ENCODE measurements at places on chromosomes 1 and 21.

- DNase-seq: no peak
Observed at GRCh38 chr1:39438042-39438441, 53.4 kb upstream of the BMP8A start.

DNA sequence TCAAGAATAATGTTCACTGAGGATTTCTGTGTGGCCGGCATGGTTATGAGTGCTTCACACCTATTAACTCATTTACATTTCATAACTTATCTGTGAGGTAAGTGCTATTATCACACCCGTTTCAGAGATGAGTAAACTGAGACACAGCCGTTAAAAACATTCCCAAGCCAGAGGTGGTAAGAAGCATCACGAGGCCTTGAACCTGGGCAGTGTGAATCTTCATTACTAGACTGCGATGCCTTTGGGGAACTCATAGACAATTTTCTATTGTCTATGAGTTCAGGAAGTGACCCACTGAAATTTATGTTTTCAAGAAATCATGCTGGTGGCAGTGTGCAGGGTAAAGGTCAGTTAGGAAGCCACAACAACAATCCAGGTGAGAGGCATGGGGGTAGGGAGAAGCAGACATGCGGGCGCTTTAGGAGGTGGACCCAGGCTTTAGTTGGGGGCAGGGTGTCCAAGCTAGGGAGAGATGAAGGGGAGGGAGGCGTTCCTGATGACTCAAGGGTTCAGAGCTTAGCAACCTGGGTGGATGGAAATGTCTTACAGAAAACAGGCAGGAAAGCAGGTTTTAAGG, 14.5 kb downstream of the GNG12 start:
- no peak for DNase-seq

DNA sequence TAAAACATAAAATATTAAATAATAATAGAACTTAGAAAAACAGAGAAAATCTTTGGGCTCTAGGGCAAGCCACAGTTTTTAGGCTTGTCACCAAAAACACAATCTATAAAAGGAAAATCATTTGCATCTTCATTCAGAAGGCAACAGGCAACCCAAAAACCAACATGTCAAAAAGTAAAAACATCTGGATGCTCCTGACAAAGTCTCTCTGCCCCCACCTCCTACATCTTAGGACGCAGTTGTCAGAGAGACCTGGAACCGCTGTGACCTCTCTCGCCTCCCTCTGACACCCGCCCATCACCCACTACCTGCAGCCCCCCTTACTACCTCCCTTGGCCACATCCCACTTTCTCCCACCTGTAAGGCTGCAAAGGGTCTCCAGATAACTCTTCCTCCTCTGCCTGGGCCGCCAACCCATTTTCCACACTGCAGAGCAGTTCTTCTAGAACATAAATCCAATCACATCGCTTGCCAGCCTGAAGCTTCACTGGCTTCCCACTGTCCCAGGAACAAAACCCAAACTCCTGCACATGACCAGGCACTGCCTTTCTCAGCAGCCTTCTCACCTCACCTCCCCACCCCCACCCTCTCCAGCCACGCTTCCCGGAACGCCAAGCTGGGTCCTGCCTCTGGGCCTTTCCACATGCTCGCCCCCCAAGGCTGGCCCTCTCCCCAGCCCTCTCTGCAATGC, 14.7 kb downstream of the PRDM15 start:
- DNase-seq: no peak

DNA sequence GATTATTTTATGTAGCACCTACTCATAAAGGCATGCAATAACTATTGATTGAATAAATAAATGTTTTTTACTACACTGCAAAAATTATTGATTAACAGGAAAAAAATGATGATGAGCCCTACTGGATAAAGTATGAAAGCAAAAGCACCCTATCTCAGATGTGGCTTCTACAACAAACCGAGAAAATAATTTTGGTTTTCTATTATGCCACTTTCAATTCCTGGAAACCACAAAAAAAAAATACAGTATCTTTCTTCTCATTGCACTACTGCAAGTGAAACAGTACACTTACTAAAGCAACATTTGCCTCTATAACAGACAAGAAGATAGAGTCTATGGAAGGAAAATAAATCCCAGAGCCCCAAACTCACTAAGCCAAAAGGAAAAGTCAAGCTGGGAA, 1882.4 kb downstream of the NCAM2 start:
- DNase-seq: no peak

GRCh38 chr1:13807209-13807608, 107.2 kb downstream of the PRDM2 start:
- DNase-seq: no peak

DNA sequence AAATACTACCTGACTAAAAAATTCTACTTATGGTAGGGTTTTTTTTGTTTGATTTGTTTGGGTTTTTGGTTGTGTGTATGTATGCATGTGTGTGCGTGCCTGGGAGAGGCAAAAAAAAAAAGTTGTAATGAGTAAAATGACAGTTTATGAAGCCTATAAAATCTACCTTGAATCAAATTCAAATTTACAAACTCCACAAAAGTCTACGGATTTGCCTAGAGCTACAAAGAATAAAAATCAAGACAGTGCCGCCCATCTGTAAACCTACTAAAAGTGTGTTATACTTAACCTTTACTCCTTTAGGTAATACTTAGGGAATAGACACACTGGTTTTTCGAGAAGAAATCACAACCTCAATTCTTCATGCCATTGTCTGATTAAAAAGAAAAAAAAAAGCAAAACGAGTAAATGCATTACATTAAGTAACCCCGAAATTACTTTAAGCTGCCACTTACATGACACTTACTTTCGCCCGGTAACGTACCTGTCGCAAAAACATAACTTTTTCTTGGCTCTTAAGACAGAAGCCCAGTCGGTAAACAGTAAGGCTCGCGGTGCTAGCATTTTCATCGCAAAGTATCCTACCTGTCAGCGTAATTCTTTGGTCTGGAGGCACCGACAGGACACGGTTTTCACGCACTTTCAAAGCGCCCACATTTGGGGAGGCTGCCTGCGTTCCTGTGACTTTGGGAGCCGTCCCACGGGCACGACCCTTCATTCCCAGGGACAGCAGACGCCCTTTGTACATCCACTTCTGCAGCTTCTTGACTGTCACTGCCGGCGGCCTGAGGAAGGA, 951 bp downstream of the SYDE2 start:
- DNase-seq: peak; percentile 19
